ENCODE measurements at places on chromosomes 7 and 10. TPM values are rescaled to one million over a fixed set of nuclear protein-coding genes. Genes with fewer than 3 reads are reported as not detected.
A peak's percentile ranks its signal among the peaks of the same experiment; 100 is the strongest.

The PKD1L1 gene
- 0.59 TPM for total RNA-seq

The SGCE gene
- total RNA-seq: 47.1 TPM

GRCh38 chr10:62056698-62057097 lies 155.2 kb downstream of the ARID5B start:
- H3K27ac ChIP-seq: peak overlapping the region; percentile 65
- H3K27me3 ChIP-seq: no peaks in the 10 kb centered on the region
- no peak overlapping the region for H3K4me3 ChIP-seq
- no peak for DNase-seq
- peaks cover 79% of the 10 kb centered on the region for H3K4me1 ChIP-seq

GRCh38 chr10:91287276-91287675 lies 66.8 kb downstream of the PCGF5 start:
- no peaks in the 10 kb centered on the region for H3K27me3 ChIP-seq
- DNase-seq: no peak
- H3K4me3 ChIP-seq: no peak overlapping the region

DNA sequence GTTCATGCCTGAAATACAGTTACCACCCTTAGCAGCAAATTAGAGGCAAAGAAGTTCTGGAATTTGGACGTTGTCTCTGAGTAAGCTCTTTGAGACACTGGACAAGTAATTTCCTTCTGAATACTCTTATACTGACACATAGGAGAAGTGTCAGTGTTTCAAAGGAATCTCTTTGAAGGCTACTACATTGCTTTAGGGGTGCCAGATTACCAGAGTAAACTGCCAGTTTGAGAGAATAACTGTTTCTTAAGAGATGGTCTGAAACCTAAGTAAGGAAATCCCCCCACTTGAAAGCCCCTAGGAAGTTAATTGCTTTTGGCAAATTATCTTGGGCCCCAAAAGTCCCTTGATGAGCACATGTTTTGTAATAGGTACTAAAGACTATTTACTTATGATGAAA lies 3.4 kb downstream of the FAS start:
- no peak for DNase-seq
- no peaks in the 10 kb centered on the region for H3K27me3 ChIP-seq
- H3K36me3 ChIP-seq: no peaks in the 10 kb centered on the region
- H3K27ac ChIP-seq: no peak overlapping the region

The WIPF3 gene
- total RNA-seq: 0.95 TPM

DNA sequence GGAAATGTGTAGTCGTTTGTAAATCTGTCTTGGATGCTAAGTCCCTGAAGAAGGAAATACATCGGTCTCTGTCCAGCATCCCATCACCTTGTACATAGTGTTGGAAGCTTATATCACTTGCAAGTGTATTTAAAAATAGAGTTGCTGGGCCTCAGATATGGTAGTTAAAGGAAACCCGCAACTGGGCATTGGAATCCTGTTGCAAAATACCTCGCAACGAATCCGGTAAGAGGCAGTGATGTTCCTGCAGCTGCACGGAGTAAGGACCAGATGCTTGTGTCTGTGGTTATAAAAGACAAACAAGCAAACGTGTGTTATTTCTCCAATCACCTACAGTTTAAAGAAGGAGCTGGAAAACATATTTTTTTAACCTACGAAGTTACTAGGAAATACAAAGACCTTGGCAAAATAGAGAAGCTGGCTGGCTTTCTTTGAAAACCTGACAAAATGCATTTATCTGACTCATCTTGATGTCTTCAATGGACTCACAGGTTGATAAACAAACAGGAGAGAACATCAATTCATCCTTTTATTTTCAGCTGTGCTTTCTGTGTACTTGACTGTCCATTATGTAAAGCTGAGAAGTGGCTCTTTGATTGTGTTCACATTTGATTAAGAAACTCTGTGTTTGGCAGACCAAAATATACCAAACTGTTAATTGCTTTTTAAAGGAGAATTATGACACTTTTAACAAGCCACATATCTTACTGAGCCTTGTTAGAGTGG lies 326.4 kb downstream of the SFMBT2 start:
- peaks cover 6% of the 10 kb centered on the region for H3K27me3 ChIP-seq
- H3K4me3 ChIP-seq: no peak overlapping the region

The DNAH11 gene
- total RNA-seq: 8.9 TPM

- no peak overlapping the region for H3K4me3 ChIP-seq
- no peak for DNase-seq
- peak overlapping the region; percentile 49 for H3K27ac ChIP-seq
- no peaks in the 10 kb centered on the region for H3K27me3 ChIP-seq
- peaks cover 62% of the 10 kb centered on the region for H3K4me1 ChIP-seq
These were observed 39.8 kb upstream of the TRIM8 start for GRCh38 chr10:102604439-102604841.

The SUN3 gene
- total RNA-seq: not detected

The AKR1C2 gene
- total RNA-seq: 34.4 TPM

DNA sequence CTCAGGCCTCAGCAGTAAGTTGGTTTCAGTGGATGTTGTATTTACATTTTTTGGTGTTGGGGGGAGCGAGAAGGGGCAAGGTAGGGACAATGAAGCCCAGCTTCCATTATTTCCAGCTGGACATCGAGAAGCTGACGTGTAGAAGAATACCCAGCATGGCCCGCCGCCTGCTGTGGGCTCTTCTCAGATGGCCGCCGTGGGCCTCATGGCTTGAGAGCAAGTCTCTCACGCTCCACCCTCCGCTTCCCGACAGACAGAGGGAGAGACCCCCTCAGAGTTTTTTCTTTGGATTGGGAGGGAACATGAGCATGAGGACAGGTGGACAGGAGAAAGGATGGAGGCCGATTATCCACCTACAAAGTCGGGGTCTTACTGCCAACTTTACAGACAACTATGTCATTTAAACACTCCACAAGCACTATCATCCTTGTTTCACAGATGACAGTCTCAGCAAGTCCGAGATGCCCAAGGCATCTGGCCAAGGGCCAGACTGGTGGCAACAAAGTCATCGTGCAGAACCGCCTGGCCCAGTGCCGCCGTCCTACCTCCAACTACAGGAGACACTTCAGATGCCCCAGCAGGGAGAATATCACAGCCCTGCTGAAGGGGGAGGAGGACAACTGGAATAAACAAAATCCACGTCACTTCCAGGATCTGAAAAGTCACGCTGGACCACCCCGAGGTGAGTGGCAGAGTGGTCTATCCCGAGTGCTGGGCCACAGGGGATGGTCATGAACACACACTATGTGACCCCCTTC lies 195.9 kb downstream of the DIP2C start:
- DNase-seq: no peak
- peaks cover 5% of the 10 kb centered on the region for H3K4me1 ChIP-seq
- no peaks in the 10 kb centered on the region for H3K36me3 ChIP-seq
- H3K27me3 ChIP-seq: no peaks in the 10 kb centered on the region
- H3K4me3 ChIP-seq: no peak overlapping the region

- H3K4me1 ChIP-seq: no peaks in the 10 kb centered on the region
- H3K36me3 ChIP-seq: no peaks in the 10 kb centered on the region
- no peak overlapping the region for H3K27ac ChIP-seq
- no peak for DNase-seq
These were observed 34.1 kb downstream of the PNLIPRP2 start for GRCh38 chr10:116654816-116655215.

The CALHM1 gene
- 0.15 TPM for total RNA-seq

DNA sequence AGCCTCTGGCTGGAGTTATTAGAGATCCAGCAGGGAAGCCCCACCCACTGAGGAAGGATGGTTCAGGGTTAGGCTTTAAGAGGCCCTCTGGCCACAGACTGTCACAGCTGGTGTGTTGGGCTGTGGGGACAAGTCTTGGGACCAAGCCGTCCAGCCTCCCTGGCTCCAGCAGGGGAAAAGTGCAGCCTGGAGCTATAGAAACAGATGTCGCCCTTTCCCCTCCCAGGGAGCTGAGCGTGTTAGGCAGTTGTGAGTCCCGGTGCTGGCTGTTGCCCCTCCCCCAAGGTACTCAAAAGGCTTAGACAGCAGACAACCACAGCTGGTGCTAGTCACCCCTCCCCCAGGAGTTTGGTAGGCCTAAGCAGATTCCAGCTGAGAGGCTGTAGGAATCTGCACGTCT lies 143.4 kb downstream of the TMEM168 start:
- no peaks in the 10 kb centered on the region for H3K36me3 ChIP-seq
- H3K27ac ChIP-seq: no peak overlapping the region
- H3K4me1 ChIP-seq: no peaks in the 10 kb centered on the region
- no peaks in the 10 kb centered on the region for H3K27me3 ChIP-seq
- DNase-seq: no peak

GRCh38 chr7:128318691-128319090 lies 25.0 kb downstream of the RBM28 start:
- no peak overlapping the region for H3K27ac ChIP-seq
- H3K36me3 ChIP-seq: peaks cover 100% of the 10 kb centered on the region
- H3K27me3 ChIP-seq: no peaks in the 10 kb centered on the region
- H3K4me1 ChIP-seq: peaks cover 7% of the 10 kb centered on the region
- DNase-seq: no peak

The HACD1 gene
- 20.4 TPM for total RNA-seq

DNA sequence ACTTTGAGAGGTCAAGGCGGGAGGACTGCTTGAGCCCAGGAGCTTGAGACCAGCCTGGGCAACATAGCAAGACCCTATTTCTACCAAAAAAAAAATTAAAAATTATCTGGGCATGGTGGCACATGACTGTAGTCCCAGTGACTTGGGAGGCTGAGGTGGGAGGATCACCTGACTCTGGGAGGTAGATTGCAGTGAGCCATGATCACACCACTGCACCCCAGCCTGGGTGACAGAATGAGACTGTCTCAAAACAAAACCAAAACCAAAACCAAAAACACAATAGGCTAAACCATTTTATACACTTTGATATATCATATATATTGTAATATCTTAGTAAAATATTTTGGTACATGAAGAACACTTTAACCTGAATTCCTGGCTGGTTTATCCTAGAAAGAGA lies 101.6 kb downstream of the RAPGEF5 start:
- H3K27ac ChIP-seq: no peak overlapping the region
- no peak overlapping the region for H3K4me3 ChIP-seq
- DNase-seq: no peak
- H3K4me1 ChIP-seq: peaks cover 4% of the 10 kb centered on the region
- no peaks in the 10 kb centered on the region for H3K36me3 ChIP-seq

GRCh38 chr7:120986650-120987049 lies 1.9 kb upstream of the CPED1 start:
- H3K27ac ChIP-seq: no peak overlapping the region
- H3K36me3 ChIP-seq: no peaks in the 10 kb centered on the region

All from lower lobe of right lung (tissue), 2 donors.